Heart right ventricle (tissue), 16 donors: ENCODE measurements at places on chromosomes 6 and 20.

DNA sequence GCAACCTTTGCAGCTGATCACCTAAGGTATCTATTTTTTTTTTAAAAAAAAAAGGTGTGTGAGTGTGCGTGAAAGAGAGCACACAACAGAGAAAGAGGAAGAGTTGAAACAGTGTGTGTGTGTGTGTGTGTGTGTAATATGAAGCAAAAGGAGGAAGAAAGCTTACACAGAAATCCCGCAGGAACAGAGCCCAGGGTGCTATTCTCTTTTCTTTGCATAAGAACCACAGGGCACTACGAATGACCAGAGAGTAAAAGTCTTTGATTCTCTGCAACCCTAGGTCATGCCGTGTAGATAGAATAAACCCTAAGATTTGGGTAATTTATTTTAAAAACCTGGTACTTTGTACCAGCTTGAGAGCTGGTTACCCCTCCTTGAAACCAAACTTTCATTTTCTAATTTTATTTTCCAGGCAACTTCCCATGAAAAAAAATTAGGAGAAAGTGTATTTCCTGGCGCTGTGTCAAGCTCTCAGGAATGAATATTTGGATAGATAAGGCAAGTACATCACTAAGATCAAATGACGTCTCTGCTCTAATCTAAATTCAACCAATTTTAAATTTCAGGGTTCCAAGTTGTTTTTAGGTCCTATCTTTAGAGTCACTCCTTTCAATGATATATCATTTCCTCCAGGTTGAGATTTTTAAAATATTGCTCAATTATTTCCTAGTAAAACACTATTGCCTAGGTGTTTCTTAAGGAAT is 47.9 kb upstream of the ID4 start:
- no peak for DNase-seq

DNA sequence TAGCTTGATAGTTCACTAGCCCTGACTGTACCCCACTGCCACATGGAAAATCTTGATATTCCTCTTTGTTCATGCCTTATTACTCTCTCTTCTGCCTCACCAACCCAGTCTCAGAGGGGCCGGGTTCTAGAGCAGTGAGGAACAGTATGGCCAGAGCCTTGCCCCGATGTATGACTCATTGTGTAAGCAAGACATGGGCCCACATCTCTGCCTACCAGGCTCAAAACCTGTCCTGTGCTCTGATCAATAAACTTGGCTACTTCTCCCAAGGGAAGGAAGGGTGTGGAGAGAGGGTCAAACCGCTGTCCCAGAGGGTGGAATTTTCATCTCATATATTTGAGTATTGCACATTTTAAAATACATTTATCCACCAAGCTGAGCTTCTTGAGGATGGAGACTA is 91.7 kb downstream of the DNAH8 start:
- no peak for DNase-seq

GRCh38 chr20:24701668-24702067 is 232.2 kb downstream of the SYNDIG1 start:
- no peak for DNase-seq

DNA sequence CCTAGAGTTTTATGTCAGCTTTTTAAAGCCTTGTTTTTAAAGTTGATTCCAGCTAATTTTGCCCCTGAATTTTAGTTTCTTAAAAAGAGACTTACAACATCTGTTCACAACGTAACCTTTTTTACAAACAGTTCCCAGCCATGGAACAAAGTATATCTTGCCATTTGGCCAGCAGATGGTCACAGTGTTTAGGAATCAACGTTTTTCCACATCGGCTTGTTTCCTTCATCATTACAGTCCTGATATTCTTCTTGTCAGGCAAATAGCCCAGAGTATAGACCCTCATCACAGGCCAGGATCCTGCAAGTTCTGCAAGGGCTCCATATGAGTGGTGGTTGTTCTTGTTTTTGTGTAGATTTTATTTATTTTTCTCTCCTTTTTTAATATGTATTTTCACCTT is 341.7 kb upstream of the HTR1E start:
- DNase-seq = no peak

GRCh38 chr6:46000905-46001304 is 14.8 kb downstream of the CLIC5 start:
- no peak for DNase-seq

DNA sequence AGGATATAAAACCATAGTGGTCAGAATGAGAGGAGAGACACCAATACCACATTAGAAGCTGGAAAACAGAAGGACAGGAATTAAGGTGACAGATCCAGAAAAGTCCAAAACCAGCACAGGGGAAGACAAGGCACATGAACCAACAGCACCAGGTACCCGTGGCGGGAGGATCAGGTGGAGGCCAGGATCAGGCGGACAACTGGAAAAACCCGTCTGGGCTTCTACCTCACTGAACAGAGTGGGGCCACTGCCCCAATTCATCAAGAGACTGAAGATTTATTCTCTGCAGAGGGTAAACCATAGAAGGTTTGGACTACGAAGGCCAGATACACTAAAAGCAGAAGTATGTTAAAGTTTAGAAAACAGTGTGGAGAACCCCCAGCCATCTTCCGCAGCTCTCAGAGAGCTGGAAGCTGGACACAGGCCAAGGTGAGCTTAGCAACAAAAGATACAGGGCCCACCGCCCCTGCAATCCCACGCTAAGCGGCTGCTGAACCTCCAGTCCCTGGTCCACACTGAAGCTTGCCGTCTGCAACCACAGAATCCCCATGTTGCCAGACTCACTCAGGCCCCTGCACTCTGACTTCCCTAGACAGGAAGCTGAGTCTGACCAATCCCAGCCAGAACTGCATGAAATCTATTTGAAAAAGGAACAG is 29.9 kb downstream of the ABHD12 start:
- DNase-seq = no peak

GRCh38 chr6:101444717-101445116 is 51.2 kb downstream of the GRIK2 start:
- DNase-seq = no peak
